ENCODE measurements at places on chromosomes 2 and 18. TPM values are rescaled to one million over a fixed set of nuclear protein-coding genes. Genes with fewer than 3 reads are reported as not detected.

- no peak for DNase-seq
Observed at GRCh38 chr2:21270083-21270491, 146.3 kb downstream of the TDRD15 start.

DNA sequence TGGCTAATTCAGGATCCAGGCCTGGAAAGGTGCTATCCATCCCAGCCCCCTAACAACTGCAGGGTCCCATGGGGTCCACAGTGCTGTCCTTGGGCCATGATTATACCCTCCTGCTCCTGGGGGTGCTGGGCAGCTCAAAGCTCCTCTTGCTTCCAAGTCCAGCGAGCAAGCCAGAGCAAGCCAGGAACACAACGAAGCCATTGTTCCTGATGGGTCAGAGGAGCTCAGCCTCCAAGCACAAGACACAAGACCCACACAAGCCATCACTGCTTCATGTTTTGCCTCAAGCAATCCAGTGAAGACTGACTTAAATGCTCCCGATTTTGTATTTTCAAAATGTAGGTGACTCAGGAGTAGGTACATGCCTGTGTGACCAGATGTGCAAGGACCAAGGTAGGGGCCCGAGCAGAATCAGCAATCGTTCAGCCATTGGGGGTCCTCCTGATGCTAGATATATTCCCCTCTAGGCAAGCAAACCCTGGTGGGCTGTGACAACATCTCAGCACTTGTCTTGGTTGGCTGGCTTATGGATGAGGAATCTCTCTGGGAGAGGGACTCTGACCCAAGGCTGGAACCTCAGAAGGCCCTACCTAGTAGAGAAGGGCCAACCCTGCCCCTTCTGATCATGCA is 90.8 kb downstream of the EPAS1 start:
- peak; percentile 21 for DNase-seq

- DNase-seq: no peak
Observed at GRCh38 chr2:24179683-24180082, 4.8 kb downstream of the FAM228A start.

GRCh38 chr2:38269421-38269820 is 107.7 kb downstream of the ATL2 start:
- DNase-seq: no peak

- no peak for DNase-seq
Observed at GRCh38 chr2:54569745-54570301, 113.7 kb downstream of the SPTBN1 start.

GRCh38 chr2:133844214-133844892 is 276.1 kb upstream of the NCKAP5 start:
- DNase-seq: peak; percentile 39

GRCh38 chr2:185780890-185781289 is 42.3 kb downstream of the FSIP2 start:
- no peak for DNase-seq

DNA sequence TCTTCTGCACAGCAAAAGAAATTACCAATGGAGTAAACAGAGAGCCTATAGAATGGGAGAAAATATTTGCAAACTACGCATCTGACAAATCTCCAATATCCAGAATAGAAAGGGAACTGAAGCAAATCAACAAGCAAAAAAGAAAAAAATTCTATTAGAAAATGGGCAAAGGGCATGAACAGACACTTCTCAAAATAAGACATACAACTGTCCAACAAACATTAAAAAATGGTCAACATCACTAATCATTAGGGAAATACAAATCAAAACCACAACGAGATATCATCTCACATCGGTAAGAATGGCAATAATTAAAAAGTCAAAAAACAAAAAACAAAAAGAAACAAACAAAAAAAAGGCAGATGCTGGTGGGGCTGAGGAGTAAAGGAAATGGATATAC is 356.4 kb downstream of the ADCYAP1 start:
- no peak for DNase-seq

- no peak for DNase-seq
Observed at GRCh38 chr2:7566382-7566881, 649.2 kb downstream of the RNF144A start.

DNA sequence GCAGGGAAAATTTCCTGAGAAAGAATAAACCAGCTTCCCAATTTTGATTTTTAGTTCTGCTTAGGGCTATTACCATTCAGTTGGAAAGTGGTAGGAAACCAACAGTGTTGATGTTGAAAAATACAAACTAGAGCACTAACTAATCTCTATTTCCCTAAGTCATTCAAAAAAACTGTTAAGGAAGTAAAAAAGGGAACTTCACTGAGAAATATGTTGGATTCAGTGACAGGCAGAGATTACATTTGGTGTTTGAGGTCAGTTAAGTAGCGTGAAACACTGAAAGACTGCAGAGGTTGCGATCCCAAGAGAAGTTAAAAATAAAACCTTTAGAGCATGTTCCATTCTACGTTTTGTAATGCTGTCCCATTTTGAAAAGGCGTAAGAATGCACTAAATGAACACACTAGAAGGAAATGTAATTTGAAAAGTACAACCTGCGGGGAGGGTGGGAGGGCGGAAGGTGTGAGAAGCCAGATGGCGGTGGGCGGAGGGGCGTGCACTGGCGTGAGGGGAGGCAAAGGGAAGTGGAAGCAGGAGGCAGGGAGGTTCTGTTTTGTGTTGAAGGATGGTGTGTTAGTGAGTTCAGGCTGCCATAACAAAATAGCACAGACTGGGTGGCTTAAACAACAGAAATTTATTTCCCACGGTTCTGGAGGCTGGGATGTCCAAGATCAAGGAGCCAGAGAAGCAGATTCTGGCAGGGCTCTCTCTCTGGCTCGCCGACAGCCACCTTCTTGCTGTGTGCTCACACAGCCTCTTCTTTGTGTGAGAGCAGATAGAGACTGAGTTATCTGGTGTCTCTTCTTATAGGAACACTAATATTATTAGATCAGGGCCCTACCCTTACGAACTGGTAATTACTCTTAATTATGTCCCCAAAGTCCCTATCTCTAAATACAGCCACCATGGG is 94.3 kb upstream of the KCTD1 start:
- no peak for DNase-seq

- no peak for DNase-seq
Observed at GRCh38 chr2:56148825-56149224, 35.0 kb upstream of the CCDC85A start.

DNA sequence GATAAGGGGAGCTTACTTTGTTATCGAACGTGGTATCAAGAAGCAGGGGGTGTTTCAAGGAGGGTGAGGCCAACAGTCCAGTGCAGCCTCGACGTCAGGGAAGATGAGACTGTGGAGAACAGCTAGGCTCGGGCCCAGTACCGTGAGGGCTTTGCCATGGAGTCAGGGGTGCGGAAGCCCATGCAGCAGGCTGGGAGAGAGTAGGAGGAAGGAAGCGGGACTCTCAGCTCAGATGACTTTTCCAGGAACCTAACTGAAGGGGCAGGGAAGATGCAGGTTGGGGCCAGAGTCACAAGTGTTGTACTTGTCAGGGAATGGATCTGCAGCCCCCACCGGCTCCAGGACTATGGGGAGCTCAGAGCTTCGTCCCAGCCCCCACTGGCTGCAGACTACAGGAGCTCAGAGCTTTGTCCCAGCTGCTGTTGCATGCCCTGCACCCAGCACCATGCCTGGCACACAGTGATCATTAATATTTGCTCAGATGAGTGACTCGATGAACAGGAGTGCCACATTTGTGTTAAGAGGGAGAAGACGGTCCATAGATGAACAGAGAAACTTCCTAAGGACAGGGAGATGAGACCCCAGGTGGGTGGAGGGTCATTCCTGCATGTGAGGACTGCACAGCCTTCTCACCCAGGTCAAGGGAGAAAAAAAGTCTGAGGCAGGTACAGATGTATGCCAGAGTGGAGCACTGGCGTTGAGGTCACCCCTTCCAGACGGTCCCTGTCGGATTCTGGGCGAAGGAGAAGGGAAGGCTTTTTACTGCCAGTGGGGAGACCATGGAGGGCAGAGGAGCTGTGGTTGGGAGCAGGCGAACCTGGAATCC is 36.4 kb downstream of the PTGR3 start:
- no peak for DNase-seq

DNA sequence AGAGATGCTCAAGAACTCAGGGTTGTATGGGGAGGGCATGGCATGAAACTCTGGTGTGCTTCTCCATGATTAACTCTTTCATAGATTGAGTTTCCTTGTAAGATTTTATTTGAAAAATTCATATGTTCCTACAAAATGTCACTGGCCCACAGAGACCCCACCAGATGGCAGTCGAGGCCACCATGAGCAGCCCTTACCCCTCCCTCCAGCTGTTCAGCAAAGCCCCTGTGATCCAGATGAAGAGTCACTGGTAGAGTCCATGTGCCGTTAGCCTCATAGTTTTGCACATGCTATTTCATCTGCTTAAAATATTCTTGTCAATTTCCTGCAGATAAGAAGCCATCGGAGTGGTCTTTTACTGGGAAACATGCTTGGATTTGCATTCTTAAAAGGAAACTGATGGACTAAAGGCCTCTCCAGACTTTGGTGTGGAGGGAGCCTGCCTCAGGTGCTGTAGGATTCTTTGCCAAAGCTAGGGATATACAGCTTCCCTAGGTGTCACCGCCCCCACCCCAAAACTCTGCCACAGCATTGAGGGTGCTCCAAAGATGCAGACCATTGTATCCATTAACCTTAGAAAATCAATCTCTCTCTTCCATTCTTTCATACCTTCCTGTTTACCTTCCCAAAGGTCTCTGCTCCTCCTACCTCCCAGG is 18.8 kb downstream of the ZNF385B start:
- DNase-seq: no peak

GRCh38 chr2:768451-768850 is 91.2 kb upstream of the TMEM18 start:
- DNase-seq: no peak

- DNase-seq: no peak
Observed at GRCh38 chr2:47225061-47225783, 70.1 kb upstream of the STPG4 start.

DNA sequence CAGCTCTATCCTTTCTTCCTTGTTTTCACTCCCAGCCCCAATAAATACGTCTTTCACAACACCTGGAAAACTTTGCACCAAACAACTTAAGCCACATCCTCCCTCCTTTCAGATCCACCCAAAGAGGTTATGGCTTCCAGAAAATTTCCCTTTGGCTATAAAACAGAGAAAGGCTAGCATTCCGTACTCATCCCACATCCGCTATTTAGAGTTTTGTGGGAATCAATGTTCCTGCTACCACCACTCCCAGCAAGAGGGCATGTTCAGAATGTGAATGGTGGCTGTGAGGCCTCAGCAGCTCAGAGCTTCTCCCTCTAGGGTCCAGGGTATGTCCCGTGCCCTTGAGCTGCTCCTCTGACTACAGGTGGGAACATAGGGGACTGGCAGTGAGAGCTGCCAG is 214.6 kb downstream of the NCK2 start:
- DNase-seq: no peak

GRCh38 chr2:24009367-24009679 is 562 bp upstream of the MFSD2B start:
- no peak for DNase-seq

GRCh38 chr2:225270861-225271260 is 128.6 kb upstream of the NYAP2 start:
- no peak for DNase-seq

- DNase-seq: no peak
Observed at GRCh38 chr2:218008060-218009040, 5.6 kb upstream of the TNS1 start.

- no peak for DNase-seq
Observed at GRCh38 chr2:101850450-101850849, 141.3 kb upstream of the IL1R2 start.

DNA sequence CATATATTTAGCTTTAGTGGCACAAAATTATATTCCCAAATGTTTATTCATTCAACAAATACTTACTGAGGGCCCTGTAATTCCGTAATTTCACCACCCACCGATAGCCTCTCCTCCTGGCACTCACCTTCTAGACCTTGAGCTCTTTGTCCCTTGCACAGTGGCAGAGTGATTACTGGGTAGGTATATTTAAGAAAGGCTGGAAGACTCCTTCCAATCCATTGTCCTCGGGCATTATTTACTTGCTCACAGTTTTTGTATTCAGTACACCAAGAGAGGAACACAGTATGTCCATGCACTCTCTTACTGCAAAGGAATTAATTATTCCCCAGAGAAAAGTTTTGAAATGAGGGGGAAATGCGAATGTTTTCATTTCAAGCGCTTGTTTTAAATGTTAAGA is 1.1 kb upstream of the CDCA7 start:
- DNase-seq: no peak

DNA sequence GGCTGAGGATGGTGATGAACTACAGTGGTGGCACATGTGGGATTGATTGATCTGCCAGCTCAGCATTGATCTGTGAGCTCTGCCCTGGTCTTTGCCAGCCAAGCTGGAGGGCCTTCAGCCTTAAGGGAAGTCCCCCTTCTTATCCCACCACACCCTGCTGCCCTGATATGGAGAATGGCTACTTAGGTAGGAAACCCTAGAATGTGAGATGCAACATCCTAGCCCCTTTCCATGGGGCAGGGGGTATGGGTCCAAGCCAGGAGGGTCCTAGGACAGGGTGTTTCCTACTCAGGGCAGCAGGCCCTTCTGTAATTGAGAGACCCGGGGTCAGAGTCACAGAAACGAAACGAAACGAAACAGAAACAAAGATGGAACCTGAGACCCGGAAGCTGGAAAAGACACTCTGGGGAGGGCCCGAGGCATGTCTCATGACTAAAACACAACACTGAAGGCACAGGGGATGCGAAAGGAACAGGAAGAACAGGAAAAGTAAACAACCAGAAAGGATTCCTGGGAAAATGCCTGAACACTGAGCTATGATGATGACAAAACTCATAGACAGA is 16.9 kb upstream of the SULT1C2 start:
- DNase-seq: no peak

REEP1 gene
- 156 TPM for total RNA-seq

DNAJC5G gene
- not detected for total RNA-seq

SCN9A gene
- total RNA-seq: 121 TPM

SCN7A gene
- 1.6 TPM for total RNA-seq

POTEI gene
- total RNA-seq: not detected

CNRIP1 gene
- 74.2 TPM for total RNA-seq

DPP10 gene
- total RNA-seq: 76.7 TPM

CCBE1 gene
- 44.6 TPM for total RNA-seq

KLHL41 gene
- 4.1 TPM for total RNA-seq

KCNS3 gene
- 3.4 TPM for total RNA-seq

TMX3 gene
- 84.7 TPM for total RNA-seq

KIF3C gene
- 94.2 TPM for total RNA-seq

DSEL gene
- total RNA-seq: 71.4 TPM

ERBB4 gene
- 127 TPM for total RNA-seq

ZNF521 gene
- total RNA-seq: 8.4 TPM

Data from occipital lobe (tissue), 3 donors.